ENCODE measurements at places on chromosomes 11 and 22. TPM values are rescaled to one million over a fixed set of nuclear protein-coding genes. Genes with fewer than 3 reads are reported as not detected.

DNA sequence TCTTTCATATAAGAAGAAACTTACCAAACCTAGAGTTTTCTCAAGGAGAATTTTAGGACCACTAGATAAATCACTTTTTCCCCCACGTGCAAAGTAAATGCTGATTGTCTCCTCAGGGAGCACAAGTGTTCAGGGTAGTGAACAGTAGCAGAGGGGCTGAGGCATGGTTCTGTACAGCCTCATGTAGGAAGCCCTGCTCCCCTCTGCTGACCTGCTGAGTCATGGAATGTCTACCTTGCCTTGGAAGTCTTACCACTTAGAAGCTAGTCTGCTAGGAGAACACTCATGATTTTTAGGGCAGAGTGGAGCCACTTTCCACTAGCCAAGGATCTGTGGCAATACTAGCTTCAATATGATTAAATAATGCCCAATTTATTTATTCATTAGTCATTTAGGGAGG lies 2120.6 kb upstream of the RAG2 start:
- no peak for DNase-seq

DNA sequence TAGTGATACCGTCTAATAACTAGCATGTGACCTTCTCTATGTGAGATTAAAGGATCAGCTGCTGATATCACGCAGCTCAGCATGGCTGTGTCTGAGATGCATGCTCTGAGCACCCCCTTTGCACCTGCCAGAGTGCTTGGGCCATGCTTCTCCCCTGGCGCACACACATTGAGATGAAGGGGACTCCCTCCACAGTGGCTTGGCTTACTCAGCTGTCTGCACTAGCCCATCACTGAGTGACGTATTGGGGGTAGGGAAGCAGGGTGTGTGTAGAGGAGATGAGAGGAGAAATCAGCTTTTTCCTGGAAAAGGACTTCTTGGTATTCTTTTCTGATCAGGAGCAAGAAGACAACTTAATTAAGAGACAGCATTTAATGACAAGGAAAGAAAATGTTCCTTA lies 216.5 kb downstream of the BLID start:
- no peak for DNase-seq

Gene VPS51
- 174 TPM for total RNA-seq

DNA sequence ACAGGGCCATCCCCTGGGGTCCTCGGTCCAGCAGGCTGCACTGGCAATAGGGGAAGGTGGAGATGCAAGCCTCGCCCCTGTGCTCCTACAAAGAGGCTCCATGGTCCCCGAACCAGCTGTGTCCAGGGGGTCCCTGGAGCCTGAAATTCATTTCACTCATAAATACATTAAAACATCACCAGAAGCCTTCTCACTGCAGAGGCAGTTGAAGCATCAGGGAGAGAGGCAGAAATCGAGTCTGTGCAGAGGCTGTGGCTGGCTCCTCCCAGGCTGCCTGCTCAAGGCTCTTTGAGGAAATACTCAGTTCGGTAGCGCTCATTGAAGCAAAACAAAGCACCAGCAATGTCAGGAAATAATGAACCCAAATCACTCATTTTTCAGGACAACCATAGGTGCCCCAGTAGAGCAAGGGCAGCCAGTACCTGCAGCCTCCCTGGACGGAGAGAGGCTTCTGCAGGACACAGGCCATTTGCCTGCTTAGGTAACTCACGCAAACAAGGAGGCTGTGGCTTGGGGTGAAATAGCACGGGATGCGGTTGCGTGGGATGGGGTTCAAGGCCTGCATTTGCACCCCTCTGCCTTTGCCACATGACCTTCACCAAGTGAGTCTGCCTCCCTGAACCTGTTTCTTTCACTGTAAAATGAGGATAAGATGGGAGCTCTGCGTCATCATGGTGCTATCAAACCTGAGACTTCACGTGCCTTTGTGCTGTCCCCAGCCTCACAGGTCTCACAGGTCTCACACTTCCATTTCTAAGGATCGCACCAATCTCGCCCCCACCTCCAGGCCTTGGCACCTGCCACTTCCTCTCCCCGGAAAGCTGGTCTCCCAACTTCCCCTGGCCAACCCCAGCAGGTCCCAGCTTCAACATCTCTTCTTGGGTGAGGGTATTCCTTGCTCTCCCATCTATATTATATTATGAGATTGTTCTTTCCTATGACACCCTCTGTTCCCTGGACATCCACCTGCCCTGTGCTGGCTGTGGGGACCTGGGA lies 84.3 kb upstream of the SHISAL1 start:
- DNase-seq, result no peak

Gene ETS1
- 23.0 TPM for total RNA-seq

DNA sequence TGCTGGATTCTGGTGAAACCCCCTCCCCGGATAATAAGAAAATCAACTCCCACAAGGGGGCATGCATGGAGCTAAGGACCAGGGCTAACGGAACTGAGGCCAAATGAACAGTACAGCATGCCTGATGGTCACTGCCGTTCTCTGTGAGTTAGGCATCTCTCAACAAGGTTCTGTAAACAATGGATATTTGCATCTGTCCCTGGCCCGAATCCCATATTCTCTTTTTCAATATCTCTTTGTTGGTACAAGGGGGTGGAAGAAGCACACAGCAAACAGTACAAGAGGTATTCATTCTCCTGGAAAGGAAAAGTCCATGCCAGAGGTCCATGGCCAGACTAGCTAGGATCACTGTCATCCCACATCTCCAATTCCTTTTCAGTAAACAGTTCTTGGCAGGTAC lies 32.2 kb upstream of the APOA1 start:
- DNase-seq, result no peak

- no peak for DNase-seq
These were observed 7.8 kb downstream of the SLC5A1 start for GRCh38 chr22:32050678-32051515.

Gene SCUBE1
- 3.8 TPM for total RNA-seq

- peak; percentile 55 for DNase-seq
These were observed 199.9 kb downstream of the DSCAML1 start for GRCh38 chr11:117597071-117597470.

- DNase-seq, result no peak
These were observed 28.3 kb upstream of the CCDC134 start for GRCh38 chr22:41772198-41772597.

Gene GCAT
- total RNA-seq, result 10.6 TPM

Gene CSNK2A3
- 1.5 TPM for total RNA-seq

- DNase-seq, result no peak
These were observed 220.1 kb downstream of the BLID start for GRCh38 chr11:121895919-121896318.

GRCh38 chr11:78800096-78800690 lies 225.5 kb upstream of the NARS2 start:
- no peak for DNase-seq

DNA sequence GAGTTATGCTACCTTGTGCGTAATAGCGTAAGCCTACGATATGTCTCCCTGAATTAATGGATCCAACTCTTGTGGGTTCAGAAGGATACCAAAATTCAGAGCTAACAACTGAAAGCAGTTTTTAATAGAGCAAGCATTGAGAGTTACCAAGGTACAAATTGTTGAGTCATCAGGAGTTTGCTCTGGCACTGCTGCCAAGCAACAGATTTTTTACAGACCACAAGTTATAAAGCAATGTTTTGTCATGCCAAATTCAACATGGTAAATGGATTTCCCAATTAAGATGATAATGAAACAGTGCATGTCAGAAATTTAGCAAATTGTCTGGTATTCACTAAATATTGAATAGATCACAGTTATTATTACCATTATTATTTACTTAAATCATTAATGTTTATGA lies 295.6 kb downstream of the NELL1 start:
- no peak for DNase-seq

DNA sequence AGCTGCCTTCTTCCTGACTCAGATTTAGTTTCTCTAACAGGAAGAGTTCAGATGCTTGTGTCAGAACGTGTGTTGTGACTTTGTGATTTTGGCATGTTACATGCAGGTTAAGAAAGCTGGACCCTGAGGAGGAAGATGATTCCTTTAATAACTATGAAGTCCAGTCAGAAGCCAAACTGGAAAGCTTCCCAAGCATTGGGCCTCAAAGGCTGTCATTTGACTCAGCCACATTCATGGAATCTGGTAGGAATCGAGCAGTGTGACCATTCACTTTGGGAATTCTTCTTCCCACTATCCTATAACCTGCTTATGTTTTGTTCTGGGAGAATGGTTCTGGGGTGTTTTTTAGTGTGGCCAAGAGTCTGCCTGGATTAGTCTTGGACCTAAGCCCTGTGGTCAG lies 48.0 kb downstream of the CABIN1 start:
- DNase-seq, result no peak

DNA sequence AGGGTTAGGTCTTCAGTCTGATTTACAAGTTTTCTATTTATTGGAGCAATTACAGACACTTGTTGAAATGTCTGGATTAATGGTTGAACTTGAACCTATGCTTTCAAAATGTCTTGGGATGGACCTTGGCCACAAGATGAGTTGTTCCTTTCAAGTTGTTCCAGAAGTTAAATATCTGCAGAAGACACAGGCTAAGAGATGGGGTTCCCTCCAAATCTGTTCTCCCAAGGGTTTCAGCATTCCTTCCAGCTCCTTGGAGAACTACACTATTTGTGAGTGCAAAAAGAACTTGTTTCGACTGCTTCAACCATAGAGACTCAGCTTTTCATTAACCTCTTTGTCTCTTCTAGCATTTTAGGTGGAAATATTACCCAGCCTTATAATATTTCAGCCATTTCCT lies 189.0 kb upstream of the BLID start:
- no peak for DNase-seq

Gene OR5A1
- not detected for total RNA-seq

- no peak for DNase-seq
These were observed 58.1 kb upstream of the NECTIN1 start for GRCh38 chr11:119787074-119787461.

GRCh38 chr11:26621132-26621531 lies 49.1 kb upstream of the MUC15 start:
- no peak for DNase-seq

Gene MMP27
- total RNA-seq, result not detected

DNA sequence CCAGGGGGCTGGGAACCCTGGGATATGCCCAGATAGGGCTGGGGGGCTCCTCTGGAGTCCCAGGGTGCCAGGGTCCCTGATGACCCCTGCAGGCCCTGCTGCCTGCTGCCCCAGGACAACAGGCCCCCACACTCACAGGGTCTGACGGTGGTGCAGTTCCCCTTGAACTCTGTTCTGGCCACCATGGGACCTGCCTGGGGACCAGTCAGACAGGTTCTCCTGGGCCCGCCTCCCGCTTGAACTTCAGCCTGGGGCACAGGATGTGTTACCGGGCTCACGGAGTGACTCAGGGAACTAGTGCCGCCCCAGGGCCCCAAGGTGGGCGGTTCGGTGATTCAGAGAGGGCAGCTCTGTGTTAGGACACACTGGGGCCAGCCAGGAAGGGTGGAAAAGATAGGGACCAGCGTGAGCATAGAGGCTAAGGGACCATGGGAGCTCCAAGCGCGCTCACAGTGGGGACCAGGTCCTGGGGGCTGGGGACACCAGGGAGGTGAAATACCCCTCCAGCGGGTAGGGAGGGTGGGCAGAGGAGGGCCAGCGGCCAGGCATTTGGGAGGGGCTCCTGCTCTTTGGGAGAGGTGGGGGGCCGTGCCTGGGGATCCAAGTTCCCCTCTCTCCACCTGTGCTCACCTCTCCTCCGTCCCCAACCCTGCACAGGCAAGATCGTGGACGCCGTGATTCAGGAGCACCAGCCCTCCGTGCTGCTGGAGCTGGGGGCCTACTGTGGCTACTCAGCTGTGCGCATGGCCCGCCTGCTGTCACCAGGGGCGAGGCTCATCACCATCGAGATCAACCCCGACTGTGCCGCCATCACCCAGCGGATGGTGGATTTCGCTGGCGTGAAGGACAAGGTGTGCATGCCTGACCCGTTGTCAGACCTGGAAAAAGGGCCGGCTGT lies 21.5 kb upstream of the TXNRD2 start:
- DNase-seq, result peak; percentile 89

GRCh38 chr11:17746096-17746495 lies 11.5 kb downstream of the KCNC1 start:
- no peak for DNase-seq

Gene KCNQ1
- 42.8 TPM for total RNA-seq

Gene SHANK2
- total RNA-seq, result 43.0 TPM

Gene CLTCL1
- 2.1 TPM for total RNA-seq

DNA sequence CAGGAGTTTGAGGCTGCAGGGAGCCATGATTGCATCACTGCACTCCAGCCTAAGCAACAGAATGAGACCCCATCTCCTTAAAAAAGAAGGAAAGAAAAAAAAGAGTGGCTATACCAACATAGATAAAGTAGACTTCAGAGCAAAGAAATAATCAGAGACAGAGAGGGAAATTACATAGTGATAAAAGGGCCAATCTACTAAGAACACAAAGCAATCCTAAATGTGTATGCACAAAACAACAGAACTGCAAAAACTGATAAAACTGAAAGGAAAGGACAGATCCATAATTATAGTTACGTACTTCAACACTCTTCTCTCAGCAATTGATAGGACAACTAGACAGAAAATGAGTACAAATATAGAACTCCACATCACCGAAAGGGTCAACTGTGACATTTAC lies 17.8 kb upstream of the OR2AT4 start:
- no peak for DNase-seq

GRCh38 chr22:48869161-48869560 lies 958.5 kb downstream of the BRD1 start:
- peak; percentile 10 for DNase-seq

GRCh38 chr22:38124236-38124974 lies 13.9 kb upstream of the BAIAP2L2 start:
- no peak for DNase-seq

Gene TEX54
- total RNA-seq, result not detected

DNA sequence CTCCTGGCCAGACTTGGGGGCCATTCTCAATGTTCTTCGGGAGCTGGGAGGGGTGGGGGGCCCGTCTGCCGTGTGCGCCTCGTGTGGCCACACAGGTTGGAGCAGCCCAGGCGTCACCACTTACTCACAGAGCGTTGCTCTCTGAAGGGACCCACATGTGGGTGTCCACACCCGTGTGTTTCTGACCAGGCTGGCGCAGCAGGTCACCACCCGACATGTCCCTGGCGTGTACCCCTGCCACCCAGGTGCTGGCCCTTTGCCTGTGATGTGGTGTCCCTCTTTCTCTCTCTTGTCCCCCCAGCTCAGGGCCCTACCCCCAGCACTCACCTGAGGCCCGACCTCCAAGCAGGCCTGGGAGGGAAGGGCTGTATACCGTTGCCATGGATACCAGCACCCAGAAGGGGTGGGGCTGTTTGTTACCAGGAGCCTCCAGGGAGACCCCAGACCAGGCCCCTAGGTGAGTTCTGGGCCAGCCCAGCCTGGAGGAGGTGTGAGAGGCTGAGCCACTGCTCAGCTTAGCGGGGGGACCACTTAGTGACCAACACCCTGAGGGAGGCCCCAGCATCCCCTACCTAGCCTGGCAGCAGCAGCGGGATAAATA lies 1.4 kb downstream of the LMNTD2 start:
- no peak for DNase-seq

DNA sequence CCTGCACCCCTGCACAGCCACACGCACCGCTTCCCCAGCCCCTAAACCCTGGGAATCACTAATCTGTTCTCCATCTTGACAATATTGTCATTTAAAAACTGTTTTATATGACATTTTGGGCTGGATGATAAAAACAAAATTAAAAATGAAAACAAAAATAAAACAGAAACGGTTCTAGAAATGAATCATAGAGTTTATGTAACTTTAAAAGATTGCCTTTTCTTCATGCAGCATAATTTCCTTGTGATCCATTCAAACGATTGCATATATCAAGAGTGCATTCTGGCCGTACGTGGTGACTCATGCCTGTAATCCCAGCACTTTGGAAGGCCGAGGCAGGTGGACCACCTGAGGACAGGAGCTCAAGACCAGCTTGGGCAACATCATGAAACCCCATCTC lies 6.6 kb upstream of the FAM118A start:
- no peak for DNase-seq

Gene MRGPRF
- 3.4 TPM for total RNA-seq

Gene TREH
- total RNA-seq, result 3.3 TPM
